ENCODE measurements at places on chromosomes 4 and X.

- no peak for DNase-seq
These were observed 311.5 kb downstream of the PPP1R2C start for GRCh38 chrX:42466332-42467046.

DNA sequence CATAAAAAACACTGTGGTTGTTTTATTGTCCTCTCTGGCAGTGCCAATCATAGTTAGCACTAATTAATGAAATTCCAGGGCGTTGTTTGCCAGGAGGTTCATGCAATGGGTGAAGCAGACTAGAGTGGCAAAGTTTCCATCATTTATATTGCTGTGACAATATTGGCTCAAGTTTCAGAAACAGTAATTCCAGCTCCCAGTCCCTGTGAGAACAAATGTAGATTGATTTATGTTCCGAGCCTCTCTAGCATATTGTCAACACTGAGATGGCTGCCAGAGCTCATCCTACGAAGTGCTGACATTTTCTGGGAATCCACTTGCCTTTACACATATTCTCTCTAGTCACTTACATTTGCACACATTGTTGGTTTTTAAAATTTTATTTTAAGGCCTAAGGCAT is 440.0 kb upstream of the IGFBP7 start:
- DNase-seq, result no peak

DNA sequence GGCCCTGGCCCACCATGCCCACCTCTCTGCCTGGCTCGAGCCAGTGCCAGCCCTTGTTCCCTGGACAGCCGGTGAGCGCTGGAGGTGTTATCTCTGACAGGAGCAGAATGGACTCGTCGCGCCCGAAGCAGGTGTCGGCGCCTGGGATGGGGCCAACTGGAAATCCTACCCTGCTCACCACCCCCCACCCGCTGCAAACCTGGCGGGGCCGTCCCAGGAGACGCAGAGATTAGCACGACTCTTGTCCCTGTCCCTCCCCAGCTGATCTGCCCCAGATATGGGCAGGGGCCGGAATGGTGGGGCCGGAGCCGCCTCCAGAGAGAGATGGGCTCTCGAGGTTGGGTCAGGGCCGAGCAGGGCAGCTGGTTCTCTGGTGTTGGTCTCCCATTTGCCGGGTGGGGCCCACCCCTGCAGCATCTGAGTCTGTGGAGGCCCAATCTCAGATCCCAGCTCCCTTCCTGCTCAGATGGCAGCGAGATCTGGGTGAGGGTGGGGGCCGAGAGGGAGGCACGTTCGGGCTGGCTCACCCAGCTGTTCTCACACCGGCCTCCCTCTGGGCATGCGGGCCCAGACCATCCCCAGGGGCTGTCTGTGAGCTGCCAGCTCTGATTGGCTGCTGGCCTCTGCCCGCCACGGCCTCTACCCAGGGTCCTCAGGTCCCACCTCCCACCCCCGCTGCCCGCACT is 20.1 kb upstream of the FGFR3 start:
- DNase-seq, result no peak

DNA sequence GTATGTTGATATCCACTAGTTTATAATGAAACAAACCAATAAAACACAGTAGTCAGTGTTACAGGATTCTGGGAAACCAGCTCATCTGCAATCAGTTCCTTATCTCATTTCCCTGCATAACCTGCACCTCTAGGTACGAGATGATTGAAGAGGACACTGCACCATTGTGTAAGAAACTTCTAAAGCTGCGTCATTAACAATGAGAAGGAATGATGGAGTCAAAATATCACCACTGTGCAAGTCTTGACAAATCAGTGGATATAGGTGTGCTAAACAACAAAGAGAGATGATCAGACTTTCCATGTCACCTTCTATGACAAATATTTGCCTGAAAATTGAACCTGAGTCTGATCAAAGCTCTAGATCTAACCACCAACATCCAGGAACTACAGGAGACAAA is 40.7 kb upstream of the DHX15 start:
- DNase-seq, result no peak

DNA sequence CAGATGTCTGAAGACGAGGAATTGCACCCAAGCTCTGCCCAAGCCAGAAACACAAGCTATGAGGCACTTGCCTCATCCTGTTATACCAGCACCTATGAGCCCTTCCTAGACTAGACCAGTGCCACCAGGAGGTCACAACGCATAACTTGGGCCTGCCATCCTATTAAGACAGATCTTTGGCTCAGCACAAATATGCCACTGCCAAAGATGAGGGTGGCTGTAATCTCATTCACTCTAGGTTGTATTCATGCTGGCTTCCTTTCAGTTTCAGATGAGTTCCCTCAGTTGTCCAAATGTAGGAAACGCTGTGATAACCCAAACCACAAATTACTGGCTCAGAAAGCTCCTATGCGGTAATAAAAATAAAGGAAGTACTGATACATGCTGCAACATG is 76.5 kb upstream of the CITED1 start:
- no peak for DNase-seq

DNA sequence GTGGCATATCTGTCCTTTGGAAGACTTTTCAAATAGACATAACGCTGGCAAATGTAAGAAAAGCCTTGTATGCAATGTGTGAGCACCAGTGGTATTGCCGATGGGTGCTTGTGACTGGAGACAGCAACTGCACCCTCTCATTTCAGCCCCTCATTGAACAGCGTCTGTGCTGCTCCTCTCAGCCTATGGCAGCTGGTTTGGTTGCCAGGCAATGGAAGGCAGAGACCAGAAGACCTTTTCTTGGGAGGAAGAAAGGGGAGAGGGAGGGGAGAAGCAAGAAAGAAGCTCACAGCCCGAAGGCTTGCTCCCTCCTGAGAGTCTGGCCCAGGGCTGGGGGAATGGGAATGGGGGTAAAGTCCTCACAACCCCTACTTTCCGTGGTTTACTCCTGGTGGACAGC is 20.2 kb downstream of the ZCCHC13 start:
- no peak for DNase-seq

GRCh38 chr4:127406187-127406586 is 226.6 kb upstream of the INTU start:
- no peak for DNase-seq

DNA sequence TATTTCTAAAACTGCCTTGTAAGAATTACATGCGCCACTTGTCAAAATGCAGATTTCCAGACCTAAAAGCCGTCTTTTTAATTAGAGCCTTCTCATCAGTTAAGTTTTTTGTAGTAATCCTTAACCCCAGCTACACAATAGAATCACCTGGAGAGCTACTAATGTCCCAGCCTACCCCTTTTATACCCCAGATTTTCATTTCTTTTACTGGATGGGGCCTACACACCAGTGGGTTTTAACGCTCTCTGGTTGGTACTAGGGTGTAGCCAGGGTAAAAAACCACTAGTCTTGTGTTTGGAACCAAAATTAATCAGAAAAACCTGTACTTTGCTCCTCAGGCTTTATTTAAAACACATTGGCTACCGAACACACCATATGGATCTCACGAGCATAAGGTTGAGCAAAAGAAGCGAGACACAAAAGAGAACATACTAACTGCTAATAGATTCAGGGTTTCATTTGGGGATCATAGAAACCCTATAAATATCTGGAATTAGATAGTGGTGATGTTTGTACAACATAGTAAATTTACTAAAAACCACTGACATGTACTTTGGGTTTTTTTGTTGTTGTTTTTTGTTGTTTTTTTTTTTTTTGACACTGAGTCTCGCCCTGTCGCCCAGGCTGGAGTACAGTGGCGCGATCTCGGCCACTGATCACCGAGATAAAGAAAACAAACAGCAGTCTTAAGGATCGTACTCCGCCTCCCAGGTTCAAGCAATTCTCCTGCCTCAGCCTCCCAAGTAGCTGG is 30.6 kb downstream of the BBS12 start:
- no peak for DNase-seq

GRCh38 chr4:81505004-81505598 is 33.4 kb upstream of the RASGEF1B start:
- no peak for DNase-seq

DNA sequence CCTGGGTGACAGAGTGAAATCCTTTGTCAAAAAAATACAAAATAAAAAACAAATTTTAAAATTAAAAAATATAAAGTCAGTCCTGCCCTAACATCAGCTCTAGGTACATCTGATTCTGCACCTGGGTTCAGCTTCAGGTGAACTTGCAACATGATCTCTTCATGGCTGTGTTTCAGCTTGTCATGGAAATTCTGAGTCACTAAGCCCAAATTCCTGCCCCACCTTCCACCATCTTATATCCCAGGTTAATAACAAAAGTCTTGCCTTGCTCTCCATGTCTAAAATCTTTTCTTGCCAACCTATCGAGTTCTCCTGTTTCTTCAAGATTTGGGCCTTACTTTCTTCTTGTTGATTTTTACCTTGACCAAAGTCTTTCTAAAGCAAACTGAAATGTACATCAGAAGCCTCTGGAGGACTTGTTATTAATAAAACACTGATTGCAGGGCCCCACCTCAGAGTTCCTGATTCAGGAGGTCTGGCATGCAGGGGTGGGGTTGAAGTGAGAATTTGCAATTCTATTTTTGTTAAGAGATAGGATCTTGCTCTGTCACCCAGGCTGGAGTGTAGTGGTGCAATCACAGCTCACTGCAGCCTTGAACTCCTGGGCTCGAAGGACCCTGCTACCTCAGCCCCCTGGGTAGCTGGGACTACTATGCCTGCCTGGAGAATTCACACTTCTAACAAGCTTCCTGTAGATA is 125.8 kb upstream of the VCX3A start:
- no peak for DNase-seq

- no peak for DNase-seq
These were observed 157.3 kb downstream of the CPEB2 start for GRCh38 chr4:15159477-15160019.

DNA sequence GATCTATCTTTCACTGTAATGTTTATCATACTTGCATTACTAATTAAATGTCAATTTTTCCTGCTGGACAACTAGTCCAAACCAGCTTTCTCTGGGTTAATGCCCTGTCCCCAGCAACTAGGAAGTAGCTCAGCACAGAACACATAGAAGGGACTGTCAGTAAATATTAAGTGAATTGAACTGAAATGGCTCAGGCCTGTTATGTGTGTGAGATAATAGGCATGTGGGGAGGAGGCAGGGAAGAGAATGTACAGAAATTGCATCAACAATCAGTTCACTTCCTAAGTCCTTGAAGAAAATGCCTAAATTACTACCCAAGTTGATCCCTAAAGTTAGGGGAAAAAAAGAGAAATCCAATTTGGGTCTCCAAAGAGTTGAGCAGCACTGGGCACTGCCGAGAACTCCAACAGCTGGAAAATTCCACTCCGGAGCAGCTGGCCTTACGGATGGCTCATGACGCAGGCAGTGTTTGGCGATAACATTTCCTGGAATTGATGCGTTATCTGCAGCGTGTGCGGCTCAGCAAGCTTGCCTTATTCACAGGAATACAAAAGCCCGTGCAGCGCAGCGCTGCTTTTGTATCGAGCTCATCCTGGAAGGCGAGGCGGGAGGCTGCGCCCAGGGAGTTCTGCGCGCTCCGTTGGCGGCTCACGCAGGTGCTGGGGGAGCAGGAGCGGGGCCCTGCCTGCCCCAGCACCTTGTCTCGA is 297.3 kb upstream of the LCORL start:
- DNase-seq, result no peak

DNA sequence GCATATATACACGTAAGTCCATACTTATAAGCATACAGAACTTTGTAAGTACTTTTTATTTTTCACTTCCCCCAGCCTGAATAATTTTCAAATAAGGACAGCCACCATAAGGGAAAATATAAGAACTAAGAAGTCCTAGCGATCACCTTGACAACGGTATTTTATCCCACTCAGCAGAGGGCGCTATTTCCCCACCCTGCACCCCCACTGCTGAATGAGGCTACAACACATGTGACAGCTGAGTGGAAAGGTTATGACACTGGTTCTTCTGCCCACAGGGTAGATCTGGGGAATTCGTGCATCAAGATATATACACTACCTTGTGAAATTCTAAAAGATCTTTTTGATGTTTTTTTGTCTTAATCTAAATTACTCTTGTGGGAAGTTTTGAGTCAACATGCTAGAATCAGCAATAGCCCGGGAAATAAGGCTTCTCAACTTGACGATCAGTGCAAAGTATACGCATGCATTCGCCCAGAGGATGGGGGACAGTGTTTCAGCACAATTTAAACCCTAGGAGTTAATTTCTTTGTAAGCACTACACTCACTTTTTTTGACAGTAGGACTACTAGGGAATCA is 151.5 kb downstream of the CORIN start:
- DNase-seq, result peak; percentile 15

GRCh38 chrX:41789374-41789773 is 65.4 kb downstream of the GPR82 start:
- no peak for DNase-seq

GRCh38 chr4:55611358-55612059 is 19.5 kb upstream of the PDCL2 start:
- no peak for DNase-seq

- DNase-seq, result no peak
These were observed 57.5 kb upstream of the GIMD1 start for GRCh38 chr4:106426069-106426468.

DNA sequence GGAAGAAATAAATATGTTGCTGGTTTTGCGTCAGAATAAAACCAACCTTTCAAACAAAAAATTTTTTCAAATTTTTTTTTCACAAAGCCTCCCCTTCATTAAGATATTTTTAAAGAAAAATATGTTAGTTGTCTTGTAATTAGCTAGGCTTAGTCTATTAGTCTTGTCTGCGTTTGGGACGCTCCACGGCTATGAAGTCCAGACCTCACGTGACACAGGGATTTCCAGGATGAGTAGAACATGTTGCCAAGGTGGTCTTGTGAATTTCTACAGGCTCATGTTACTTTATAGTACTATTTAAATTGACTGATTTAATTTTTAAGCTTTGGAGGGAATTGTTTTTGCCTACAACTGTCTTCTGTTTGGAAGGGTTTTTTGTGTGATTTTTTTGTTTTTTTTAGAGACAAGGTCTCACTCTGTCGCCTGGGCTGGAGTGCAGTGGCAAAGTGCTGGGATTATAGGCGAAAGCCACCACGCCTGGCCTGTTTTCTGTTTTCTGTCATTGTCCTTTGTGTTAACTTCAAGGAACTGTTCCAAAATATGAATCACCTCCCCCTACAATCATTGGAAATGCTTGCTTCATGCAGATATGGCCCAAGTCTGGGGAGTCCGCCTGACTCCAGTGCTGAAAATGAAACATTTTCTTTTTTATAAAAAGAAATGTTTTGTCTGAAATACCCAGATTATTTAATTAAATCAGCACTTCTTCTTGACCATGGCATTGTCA is 26.2 kb downstream of the TMEM144 start:
- DNase-seq, result no peak

- peak; percentile 3 for DNase-seq
These were observed 61.1 kb upstream of the DCTD start for GRCh38 chr4:182978152-182978827.

DNA sequence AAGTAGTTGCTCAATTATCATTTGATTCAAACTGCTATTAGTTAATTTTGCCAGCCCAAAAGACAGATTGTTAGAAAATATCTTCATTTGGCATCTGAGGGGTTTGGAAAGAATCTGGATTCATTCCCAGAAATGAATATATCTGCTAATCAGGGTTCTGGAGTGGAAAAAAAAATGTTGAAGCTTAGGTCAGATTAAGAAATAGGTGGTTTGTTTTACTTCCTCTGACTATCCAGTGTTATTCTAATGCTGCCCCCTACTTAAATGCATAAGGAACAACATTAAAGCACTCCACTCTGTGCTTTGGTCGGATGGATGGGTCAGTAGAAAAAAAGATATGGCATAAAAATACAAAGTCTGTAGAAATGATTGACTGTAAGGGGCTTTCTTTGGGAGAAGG is 89.0 kb downstream of the LUZP4 start:
- DNase-seq, result no peak

All from SW480 (cell line).